PC-3 (cell line): ENCODE measurements at places on chromosomes 4 and X.
A peak's percentile ranks its signal among the peaks of the same experiment; 100 is the strongest.

DNA sequence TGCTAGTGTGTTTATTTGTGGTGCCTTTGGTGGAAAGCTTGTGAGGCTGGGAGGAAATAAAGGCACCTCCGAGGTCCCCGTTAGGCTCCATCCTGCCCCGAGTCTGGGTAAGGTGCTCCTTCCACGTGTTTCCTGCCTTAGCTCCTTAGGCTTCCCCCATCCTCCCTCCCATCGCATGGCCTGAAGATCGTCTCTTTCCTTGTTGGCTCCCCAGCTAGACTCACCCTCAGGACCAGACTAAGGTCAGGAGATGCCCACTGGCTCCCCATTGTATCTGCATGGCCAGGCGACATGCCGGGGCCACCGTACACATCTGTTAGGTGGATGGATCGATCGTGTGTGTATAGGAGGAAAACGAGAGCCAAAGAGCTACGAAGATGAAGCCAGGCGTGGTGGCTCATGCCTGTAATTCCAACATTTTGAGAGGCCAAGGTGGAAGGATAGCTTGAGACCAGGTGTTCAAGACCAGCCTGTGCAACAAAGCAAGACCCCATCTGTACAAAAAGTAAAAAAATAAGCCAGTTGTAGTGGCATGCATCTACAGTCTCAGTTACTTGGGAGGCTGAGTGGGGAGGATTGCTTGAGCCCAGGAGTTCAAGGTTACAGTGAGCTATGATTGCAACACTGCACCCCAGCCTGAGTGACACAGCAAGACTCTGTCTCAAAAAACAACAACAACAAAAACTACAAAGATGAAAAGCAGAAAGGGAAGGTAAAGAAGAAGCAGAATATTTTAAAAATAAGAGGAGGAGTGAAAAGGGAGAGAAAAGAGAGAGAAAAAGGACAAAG lies 53.7 kb downstream of the SEPSECS start:
- no peak for DNase-seq

DNA sequence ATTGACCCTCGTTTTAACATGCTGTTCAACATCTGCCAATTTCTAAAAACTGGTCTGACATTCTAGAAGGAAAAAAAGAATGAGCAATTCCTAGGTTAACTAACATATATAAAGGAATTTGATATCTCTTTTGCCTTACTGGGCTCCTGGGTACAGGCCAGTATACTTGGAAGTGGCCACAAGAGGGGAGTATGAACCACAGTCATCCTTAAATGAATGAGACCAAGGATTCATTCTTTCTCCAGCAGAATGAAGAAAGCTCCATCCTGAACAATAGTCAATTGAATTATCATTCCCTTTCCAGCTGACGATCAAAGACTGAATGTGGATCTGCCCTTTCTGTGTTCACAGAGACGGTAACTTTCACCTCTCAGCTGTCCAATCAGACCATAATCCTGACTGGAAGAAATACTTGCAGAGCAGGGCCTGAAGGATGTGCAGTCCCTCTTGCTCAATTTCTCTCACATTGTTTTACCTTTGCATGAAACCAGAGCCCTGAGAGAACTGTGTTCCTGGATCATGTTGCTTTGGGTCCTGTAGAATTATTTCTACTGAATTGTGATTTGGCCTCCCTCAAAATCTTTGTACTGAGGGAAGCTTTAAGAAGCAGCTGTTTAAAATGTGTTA lies 14.8 kb upstream of the SPARCL1 start:
- peak; percentile 69 for DNase-seq

DNA sequence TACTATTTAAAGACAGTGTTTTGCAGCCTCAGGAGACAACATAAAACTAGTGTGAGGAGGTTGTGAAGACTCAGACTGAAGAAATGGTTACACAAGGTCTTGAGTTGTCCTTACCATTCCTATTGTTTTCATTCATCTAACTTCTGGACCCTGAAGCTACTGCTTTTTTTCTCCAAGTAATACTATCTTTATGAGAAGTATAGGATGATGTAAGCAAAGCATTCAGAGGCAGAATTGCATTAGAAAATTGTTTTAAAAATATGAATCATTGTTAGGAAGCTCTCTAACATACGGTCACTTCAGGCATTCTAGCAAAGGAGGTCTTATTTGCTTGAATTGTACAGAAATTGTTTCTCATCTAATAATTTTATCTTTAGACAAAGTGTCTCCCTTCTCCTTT lies 357.8 kb downstream of the TLL1 start:
- no peak for DNase-seq

GRCh38 chrX:5650904-5651303 lies 577.8 kb downstream of the NLGN4X start:
- no peak for DNase-seq

GRCh38 chrX:149284616-149285015 lies 220.5 kb downstream of the IDS start:
- DNase-seq = no peak

GRCh38 chrX:39367416-39367815 lies 566.2 kb downstream of the MID1IP1 start:
- no peak for DNase-seq

GRCh38 chrX:128929271-128930057 lies 593.8 kb downstream of the SMARCA1 start:
- DNase-seq = peak; percentile 5

DNA sequence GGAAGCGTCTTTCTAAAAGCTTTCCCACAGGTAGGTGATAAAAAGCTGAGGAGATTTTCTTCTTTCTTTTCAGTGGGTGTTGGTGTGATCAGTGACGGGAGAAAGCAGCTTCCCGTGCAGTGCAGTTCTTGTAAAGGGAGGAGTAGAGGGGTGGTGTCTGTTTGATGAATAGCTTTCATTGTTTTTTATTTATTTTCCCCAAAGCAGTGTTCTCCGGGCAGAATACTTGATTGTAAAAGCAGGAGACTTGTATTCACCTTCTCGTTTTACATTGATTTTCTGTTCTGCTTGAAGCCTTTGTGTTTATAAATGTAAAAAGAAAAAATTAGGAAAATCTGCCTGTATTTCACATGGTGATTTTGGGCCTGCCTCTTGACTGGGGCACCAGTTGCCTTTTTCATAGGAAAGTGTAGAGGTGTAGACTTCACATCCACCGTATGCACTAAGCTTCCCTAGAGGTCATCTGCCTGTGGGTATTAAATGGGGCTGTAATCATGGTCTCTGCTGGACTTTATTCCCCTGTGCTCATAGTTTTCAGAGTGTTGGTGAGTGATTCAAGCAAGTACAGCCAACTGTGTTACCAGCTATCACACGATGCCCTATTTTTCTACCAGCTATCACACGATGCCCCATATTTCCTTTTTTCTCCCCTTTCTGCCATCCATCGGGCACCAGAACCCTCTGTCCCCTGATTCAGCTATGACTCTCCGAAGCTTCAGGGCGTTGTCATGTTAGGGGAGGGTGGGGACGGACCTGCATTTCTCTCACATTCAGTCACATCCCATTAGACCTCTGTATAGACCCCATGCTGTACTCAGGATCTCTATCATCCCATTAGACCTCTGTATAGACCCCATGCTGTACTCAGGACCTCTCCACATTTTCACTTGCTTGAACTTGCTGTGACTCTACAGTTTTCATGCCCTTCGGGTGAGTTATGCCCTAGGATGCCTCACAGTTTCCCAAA lies 526.5 kb downstream of the TRIML1 start:
- no peak for DNase-seq

DNA sequence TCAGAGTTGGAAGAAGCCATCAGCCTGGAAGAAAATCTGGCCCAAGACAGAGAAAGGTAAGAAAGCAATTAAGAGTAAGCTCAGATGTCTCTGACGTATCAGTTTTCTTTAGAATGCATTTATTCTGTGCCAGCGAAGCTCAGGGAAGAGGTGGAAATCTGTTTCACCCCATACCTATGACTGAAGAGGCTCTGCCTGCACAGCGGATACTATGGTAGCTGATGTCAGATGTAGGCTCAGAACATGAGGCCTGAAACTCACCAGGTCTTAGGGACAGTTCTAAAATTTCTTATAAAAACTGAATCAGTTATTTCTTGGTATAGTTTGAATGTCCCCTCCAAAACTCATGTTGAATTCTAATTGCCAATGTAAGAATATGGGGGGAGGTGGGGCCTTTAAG lies 30.9 kb downstream of the VEGFC start:
- DNase-seq = no peak

DNA sequence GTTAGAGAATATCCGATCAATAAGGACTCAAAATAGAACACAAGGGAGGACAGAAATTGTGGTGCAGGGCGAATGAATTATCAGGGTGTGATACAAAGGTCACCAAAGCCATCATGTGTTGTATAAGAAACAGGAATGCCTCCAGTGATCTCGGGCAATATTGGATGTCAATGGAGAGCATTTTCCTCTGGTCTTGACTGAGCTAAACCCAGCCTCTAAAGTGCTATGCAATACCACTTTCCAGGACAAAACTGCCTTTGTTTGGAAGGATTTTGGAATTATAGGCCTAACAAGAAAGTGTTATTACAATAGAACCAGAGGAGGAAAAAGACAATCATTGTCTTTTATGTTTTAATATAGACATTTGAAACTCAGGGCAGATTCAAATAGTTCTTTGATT lies 281.7 kb downstream of the CHM start:
- DNase-seq = no peak

GRCh38 chr4:128868758-128869157 lies 59.3 kb downstream of the JADE1 start:
- DNase-seq = no peak

DNA sequence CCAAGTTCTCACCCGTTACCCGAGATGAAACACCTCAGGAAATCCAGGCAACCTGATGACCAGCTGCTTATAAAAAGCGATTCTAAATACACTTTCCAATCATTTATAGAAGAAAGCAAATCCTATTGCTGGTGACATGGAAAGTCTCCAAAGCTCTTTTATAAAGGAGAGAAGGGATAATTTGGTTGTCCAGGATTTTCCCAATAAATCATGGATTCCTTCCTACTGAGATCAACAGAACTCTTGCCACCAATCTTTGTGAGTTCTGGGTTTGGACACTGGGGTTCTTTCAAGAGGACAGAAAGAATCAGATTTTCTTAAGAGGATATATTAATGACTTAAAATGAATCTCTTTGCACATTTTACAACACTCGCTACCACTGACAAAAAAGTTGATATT lies 24.7 kb upstream of the SOD3 start:
- no peak for DNase-seq

GRCh38 chr4:169102026-169102425 lies 92.0 kb upstream of the CBR4 start:
- DNase-seq = no peak

DNA sequence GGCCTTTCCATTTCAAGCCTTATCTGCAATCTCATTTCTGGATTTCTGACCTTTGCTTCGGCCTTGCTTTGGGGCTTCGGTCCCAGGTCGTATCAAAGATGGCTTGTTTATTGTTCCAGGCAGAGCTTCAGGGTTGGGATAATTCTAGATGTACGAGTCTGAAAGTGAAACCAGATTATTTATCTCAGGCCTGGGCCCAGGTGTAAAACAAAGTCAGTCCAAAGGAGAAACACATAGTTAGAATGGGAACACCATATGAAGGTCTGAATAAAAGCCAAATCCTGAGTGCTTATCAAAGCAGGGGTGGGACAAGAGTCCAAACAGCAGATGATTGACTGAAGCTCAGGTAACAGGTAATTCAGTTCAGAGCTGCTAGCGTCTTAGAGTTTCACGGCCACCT lies 17.1 kb downstream of the PRIMPOL start:
- DNase-seq = no peak

- no peak for DNase-seq
Measured at GRCh38 chr4:104262678-104263077, 232.0 kb downstream of the CXXC4 start.

DNA sequence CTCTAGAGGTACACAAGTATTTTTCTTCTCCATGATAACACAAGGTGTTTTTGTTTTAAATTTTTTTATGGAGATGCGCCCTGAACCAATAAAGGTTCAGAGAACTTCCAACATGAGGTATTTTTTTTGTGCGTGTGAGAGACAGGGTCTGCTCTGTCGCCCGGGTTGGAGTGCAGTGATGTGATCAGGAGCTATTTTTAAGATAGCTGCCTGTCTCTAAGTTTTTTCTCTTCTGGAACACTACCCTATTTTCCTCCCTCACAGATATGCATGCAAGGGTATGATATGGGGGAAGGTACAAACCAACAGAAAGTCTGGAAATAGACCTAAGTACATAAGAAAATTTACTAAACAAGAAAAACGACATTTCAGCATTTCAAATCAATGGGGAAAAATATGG lies 3.0 kb downstream of the GCNA start:
- DNase-seq = no peak

GRCh38 chr4:10334506-10335028 lies 122.7 kb downstream of the ZNF518B start:
- DNase-seq = no peak

GRCh38 chrX:16827225-16827624 lies 41.0 kb downstream of the TXLNG start:
- no peak for DNase-seq

DNA sequence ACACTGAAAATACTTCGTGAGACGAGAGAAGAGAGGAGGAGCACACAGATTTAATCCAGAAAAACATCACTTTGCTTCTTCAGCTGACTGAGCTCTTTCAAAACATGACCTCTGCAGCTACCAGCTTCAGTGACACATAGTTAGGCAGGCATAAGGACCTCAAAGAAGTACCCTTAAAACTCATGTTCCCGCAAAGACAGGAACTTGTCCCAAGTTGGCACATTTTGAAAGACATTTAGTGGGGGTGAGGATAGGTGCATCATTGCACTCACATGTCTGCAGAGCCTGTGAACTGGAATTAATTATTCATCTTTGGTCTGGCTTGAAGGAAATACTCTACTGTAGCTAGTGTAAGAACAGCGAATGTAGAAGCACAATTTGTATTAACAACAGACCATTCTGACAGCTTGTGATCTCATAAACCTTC lies 221.8 kb downstream of the MGST2 start:
- DNase-seq = no peak

DNA sequence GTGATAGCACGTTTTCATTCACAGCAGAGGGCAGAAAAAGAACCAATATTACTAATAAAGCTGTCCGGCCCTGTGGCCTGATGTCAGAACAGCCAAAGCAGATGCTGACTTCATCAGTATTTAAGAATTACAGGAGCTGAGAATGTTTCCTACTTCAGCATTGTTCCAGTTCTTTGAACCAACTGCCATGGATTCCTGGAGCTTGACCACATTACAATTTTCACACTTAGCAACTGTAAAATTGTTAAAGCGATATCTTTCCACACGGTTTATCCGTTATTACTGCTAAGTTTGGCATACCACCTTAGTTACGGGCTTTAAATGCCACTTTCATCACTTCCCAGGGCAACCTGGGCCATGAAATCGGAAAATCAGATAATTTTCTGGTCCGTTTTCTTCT lies 118.2 kb downstream of the EPHA5 start:
- DNase-seq = no peak

- DNase-seq = no peak
Measured at GRCh38 chrX:32847921-32848320, 363.4 kb downstream of the DMD start.
